ENCODE measurements at places on chromosomes 13 and 19.

DNA sequence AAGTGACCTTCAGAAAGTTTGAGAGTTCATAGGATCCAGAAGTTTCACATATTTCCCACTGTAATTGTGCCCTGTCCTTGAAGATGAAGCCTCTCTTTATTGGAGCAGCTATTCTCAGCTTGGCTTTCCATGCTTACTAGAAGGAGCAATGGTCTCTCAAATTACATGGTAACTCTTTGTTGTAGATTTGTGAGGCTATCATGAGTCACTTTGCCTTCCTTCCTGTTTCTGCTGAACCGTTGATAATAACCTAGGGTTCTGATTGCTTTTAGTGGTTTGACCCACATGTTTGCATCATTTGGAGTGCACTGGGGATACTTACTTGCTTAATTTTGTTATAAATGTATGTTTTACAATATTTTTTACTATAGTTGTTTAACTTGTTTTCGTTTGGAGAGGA, 772.9 kb upstream of the SLITRK6 start:
- no peak for DNase-seq

DNA sequence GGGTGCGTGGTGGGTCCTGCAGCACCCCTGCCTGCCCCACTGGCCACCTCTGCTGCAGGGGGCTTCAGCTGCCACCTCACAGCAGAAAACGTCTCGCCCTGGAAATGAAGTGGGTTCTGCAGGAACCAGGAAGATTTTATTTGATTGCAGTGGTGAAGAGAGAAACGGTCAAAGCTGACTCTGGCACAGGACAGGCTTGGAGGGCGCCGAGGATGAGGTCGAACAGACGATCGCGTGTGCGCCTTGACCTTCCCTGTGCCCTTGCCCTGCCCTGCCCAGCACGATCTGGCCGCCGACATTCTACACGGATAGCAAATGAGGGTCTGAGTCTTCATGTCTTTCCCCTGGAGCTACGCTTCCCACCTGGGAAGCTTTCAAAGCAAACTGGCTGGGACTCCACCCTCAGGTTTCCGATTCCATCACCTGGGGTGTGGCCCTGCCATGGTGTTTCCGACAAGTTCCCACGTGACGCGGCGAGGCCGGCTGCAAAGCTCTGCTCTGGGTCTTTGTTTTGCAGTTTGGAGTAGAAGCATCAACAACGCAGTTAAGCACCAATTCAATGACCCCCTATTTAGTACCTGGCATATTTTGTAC, 50.3 kb upstream of the TUBGCP3 start:
- no peak for DNase-seq

- peak; percentile 51 for DNase-seq
Observed at GRCh38 chr19:39341129-39341718, 997 bp upstream of the SAMD4B start.

GRCh38 chr19:57934820-57935665, at the start of gene ZNF418:
Gene ZNF418 (minus strand): TSS chr19:57935402. CDS start chr19:57933822, 1,580 bp downstream.
- peak; percentile 32 for DNase-seq

DNA sequence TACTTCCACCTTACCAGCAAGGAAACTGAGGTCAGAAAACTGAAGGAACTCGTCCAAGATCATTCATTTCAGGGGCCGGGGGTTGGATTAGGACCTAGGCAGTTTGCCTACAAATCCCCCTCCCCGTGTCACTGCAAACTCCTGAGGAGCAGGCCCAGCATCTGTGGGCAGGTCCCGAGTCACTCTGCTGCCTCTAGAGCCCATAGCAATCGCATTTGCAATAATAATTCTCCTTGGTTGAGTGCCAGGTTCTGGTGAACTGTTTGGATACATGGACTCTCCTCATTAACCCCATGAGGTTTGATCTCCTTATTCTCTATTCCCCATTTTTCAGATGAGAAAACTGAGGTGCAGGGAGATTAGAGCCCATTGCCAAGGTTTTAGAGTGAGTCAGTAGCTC, 903 bp downstream of the PIN1 start:
- DNase-seq = no peak

DNA sequence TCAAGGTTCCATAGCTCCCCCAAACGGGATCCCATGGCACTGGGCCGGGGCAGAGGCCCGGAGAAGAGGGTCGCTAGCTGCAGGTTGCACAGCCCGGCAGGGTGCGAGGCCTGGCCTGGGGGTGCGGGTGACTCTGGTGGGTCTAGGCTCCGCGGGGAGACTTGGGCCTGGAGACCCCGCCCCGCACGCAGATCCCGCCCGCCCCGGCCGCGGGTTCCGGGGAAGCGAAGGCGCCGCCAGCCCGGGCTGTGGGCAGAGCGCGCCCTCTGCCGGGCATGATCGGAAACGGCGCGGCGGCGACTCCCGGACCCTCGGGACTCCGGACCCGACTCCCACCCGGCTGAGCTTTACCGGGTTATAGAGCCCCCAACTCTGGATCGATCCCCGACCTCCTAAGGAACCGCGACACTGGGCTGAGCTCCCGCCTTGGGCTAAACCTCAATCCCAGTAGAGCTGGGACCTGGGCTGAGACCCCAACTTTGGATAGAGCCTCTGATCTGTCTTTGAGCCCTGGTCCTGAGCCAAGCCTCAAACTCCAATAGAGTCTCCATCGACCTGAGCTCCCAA, 3.1 kb upstream of the TNFAIP8L1 start:
- DNase-seq = peak; percentile 87

DNA sequence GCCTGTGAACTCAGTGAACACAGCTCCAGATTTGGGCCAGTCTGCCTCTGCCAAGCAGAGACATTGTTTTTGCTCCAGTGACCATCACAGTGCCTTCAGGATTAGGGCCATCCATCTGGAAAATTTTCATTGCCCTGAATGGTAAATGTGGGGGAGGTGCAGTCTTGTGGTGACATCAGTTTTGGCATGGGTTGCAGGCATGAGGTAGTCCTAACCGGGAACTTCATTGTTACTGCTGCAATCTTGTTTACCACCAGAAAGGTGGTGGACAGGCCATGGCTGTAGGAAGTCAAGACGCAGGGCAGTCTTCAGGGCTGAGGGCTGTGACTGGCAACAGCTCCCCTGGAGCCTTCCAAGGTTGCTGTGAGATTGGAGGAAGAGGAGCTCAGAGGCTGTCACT, 55.2 kb downstream of the SPATA13 start:
- DNase-seq = no peak

- no peak for DNase-seq
Observed at GRCh38 chr13:21219036-21219381, 42.6 kb downstream of the MRPL57 start.

DNA sequence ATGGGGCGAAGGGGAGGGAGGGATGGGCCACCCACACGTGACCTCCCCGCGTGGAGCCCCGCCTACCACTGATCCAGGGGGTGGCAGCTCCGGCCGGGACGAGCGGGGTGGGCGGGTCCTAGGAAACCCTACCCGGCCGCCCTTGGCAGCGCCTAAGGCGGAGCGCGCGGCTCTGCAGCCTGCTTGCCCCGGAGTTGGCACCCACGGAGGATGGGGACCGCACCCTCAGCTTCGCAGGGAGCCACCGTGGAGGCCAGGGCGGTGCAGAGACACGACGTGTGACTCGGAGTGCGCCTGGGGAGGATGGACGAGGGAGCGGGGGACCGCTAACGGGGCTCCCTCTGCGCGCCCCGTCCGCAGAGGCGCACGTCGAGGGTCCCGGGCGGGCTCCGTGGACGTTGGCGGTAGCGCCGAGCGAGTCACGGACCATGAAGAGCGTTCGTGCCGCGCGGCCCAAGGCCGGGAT, at the start of gene RGS9BP:
Gene RGS9BP, plus strand, starts transcription at position 129 of the 466 bp plus-strand sequence. CDS start 416 bp downstream, outside the sequence.
- DNase-seq = peak; percentile 83

DNA sequence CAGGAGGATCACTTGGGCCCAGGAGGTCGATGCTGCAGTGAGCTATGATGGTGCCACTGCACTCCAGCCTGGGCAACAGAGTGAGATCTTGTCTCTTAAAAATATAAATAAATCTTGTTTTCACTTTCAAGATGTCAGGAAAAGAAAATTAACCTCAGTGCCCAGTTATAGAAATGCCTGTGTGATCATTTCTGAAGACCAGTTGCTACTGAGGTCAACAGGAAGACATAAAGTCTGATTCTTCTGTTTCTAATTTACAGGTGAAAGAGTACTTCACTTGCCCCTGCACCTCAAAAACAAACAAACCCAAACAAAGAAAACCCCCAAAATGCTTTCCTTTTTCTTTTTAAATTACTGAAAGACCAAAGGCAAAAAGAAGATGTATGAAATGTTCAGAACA, 174.3 kb upstream of the NBEA start:
- DNase-seq = no peak

- no peak for DNase-seq
Observed at GRCh38 chr13:49530457-49530856, 34.7 kb downstream of the PHF11 start.

DNA sequence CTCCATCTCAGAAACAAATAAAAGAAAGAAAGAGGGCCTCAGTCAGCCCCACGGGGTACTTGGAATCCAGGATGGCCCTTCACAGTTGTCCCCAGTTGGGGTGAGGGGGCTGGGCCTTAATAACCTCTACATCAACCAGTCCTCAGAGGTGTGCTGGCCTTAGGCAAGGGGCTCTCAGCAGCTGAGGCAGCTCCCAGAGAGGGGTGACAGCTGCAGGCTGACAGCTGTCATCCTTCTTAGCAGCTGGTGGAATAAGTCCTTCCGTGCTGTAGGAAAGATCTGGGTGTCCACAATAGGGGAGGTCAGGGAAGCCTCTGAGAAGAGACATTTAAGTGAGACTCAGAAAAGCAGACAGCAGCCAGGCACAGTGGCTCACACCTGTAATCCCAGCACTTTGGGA, 7.4 kb downstream of the BCAM start:
- no peak for DNase-seq

DNA sequence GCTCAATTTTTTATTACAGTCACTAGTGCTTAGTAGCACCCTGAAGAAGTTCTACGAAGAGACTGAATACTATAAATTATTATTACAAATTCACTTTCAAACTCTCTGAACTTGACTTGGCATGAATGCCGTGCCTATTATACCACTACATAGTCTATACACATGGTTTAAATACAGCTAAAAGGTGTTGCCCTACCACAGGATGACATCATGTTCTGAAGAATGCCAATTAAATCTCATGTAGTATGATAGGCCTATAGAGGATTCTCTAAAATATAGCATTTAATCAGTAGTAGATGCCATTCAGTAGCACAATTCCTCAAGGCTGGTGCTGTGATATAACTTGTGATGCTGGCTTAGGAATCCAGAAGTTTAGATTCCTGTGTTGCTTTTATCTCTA, 16.7 kb upstream of the POSTN start:
- DNase-seq = no peak

DNA sequence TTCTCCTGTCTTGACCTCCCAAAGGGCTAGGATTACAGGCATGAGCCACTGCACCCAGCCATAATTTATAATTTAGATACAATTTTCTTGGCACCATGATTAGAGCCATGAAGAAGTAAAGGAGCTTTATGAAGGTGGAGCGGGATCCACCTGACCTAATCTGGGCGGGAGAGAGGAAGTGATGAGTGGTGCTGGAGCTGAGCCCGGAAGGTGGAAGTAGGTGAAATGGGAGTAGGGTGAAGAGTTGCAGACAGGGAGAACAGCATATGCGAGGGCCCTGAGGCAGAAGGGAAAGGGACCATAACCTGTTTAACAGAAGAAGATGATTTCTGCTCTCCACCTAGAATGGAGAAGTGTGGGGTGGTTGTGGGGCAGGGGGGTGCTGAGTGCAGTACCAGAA, 4.2 kb downstream of the BLOC1S3 start:
- no peak for DNase-seq

DNA sequence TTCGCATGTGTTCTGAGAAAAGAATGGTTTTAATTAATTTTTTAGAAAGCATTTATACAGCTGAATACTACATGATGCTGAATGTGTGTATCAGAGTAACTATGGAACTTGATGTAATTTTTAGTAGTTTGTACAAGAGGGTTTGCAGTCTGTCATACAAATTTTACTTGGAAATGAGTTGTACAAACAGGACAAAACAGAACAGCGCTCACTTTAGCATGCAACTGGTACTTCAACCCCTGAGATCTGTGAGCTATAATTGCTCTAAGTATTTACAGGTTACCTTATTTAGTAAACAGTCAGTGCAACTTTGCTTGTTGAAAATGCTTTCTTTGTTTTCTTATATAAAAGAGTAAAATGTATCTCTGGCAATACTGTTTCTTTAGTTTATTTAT, 706 bp downstream of the TNFRSF19 start:
- no peak for DNase-seq

GRCh38 chr19:51733742-51734522, 10.1 kb upstream of the HAS1 start:
- no peak for DNase-seq

DNA sequence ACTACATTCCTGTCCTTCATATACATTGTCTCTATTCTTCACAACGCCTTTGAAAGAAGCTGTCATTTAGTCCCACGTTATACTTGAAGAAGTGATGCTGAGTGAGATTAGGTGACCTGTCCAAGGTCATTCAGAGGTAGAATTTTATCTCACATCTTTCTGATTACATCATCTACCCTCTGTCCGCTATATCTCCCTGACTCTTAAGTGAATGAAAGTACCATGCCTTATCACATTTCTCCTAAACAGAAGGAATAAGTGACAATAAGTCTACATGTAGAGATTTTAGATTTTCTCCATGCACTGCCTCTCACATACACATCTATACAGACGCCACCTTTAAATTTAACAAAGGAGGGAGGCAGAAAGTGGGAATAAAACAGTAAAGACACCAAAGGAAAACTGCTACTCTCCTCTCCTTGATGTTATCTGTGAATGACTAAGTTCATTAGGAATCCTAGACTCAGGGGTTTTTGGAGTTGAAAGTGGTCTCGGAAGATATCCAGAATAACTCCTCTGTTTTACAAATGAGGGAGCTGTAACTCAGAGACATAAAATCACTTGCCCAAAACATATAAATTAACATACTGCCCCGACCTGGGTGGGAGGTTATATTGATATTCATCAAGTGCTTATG, 4.9 kb upstream of the CLDN10 start:
- no peak for DNase-seq

- DNase-seq = peak; percentile 49
Observed at GRCh38 chr19:1045247-1045603, 5.3 kb downstream of the ABCA7 start.

- no peak for DNase-seq
Observed at GRCh38 chr19:39725995-39726394, 11.8 kb downstream of the CLC start.

GRCh38 chr13:28267497-28267896, 129.2 kb downstream of the PAN3 start:
- DNase-seq = no peak

DNA sequence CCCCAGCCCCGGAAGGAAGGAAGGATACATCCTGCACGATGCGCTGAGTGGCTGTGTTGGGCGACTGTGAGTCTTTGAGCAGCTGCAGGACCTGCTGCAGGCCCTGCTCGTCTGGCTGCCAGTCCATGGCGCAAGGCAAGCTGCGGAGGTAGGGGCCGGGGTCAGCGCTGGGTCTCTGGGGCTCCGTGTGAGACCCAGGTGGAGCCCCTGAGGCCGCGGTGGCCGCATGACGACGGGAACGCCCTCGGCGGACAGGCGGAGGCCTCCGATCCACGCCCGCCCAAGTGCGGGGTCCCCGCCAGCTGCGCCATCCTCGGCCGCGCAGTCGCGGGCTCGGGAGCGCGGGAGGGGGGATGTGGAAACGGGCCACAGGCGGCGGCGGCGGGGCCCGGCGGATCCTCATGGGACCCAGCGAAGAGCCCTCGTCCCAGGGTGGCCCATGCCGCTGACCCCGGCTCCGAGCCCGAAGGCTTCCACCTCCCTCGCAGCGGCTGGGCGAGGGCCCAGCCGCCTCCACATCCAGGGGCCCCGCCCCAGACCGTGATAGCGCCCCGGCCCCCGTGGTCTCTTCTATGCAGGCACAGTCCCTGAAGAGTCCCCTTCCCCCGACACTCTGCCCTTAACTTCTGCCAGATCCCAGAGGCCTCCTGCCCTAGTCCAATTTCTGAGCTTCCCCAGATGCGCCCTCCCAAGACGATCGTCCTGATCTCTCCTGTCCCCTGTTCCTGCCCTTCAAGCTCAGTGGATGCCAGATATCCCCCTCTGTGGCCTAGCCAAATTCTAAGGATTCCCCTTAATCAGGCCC, 2.7 kb downstream of the TNPO2 start:
- peak; percentile 42 for DNase-seq

Measured in CD4-positive, alpha-beta T cell treated with Interleukin-17A for 4 hours (primary cell).